ENCODE measurements at places on chromosomes 7 and 10. TPM values are rescaled to one million over a fixed set of nuclear protein-coding genes. Genes with fewer than 3 reads are reported as not detected.

- no peak for DNase-seq
Measured at GRCh38 chr7:151242159-151243044, 6.1 kb downstream of the SMARCD3 start.

DNA sequence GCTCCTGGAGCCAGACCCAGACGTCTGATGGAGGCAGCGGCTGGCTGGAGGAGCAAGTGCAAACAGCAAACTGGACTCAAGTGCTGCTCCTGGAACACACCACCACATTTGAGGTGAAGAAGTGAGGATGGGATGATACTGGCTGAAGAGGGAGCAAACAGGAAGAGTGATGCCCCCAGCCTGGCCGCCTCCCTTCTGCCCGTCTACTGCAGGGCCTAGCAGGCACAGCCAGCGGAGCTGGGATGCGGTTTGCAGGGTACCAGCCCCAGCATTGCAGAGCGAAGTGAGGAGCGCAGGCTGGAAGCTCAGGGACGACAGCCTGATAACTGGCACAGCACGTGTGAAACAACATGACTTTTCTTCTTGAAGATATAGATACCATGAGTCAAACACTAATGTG lies 111.8 kb upstream of the ZNF32 start:
- DNase-seq, result no peak

GRCh38 chr7:132269718-132270117 lies 306.6 kb downstream of the PLXNA4 start:
- peak; percentile 28 for DNase-seq

GRCh38 chr7:124690840-124691239 lies 74.8 kb downstream of the GPR37 start:
- DNase-seq, result no peak

- no peak for DNase-seq
Measured at GRCh38 chr7:98357751-98358161, 43.1 kb downstream of the BAIAP2L1 start.

- no peak for DNase-seq
Measured at GRCh38 chr10:70475661-70476060, 2.9 kb upstream of the PALD1 start.

DNA sequence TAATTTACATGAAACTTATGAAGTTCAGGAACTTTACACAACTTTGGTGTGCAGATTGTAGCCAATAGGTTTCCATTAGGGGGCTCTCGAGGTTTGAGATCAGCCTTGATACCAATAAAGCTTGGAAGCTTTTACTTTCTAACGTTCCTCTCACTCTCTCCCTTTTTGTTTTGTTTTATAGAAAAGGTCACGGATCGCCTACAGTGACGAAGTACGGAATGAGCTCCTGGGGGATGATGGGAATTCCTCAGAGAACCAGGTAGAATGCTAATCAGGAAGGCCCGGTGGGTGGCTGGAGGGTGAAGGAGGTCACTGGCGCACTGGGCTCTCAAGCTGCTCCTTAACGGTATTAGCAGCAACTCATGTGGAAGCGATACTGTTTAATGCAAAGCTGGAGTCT lies 79.9 kb downstream of the VTI1A start:
- peak; percentile 84 for DNase-seq

GRCh38 chr7:102138676-102139075 lies 148.0 kb upstream of the SH2B2 start:
- DNase-seq, result peak; percentile 41

DNA sequence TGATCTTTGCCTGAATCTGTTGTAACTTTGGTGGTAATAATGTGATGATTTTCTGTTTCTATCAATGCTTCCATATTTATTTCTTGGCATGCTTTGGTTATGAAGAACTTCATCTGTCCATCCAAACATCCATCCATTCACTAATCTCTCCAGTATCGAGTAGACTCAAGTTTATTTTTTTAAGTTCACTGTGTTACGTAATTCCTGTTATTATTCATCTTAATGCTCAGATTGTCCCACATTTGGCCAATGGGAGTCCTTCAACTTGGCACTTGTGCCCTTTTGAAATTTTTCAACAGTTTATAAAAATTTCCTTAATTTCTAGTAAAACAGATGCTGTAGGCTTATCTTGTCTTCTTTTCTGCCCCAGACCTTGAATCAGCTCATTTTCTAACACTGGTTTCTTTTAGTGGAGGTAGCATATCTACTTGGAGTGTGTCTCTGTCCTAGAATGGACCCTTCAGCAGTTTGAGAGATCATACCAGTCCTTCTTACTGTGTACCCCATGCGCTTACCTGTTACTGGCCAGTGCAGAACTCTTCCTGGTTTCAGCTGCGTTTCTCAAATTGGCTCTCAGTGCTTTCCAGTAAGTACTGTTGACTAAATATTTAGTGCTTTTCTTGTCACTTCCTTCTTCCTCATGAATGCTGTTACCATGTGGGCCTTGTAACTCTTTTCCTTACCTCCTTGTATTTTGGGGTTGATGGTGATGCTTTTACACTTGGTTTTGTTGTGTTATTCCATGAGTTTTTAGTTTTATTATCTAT lies 100.8 kb downstream of the MLLT10 start:
- DNase-seq, result no peak

DNA sequence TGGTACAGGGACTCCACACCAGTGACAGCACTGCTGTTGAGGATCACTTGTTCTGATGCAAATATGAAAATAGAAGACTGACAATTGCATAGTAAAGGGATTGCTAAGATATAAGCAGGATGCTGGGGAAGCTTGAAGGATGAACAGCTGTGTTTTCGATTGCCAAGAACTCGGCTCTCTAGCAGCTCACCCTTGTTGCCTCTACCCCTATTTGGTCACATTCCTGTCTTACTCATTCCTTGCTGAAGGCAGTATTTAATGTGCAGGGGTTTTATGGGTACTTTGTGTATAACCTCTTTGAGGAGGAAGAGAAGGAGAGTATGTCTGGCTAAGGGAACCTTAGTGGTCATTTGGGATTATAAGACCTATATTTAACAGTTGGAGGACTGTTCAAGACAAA lies 218.8 kb downstream of the AUTS2 start:
- DNase-seq, result no peak

- no peak for DNase-seq
Measured at GRCh38 chr7:102305414-102306268, 19.0 kb downstream of the SH2B2 start.

DNA sequence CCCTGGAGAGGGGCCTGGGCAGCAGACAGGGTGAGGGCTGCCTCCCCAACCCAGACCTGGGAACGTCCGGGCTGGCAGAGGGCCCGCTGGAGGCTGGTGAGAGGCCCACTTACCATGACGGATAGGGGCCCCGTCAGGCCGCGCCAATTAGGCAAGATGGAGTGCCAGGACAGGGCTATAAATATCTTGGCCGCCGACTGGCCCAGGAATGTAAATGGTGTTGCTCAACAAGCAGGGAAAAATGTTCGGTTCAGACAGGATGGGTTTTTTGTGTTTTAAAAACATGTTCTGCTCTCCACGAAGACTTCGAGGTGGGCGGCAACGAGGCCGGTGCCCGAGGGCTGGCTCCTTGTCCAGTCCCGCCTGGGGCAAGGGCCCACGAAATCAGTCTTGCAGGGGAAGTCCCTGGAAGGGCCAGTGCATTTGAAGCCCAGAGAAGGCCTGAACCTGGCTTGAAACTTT lies 35.8 kb upstream of the ELN start:
- DNase-seq, result no peak

DNA sequence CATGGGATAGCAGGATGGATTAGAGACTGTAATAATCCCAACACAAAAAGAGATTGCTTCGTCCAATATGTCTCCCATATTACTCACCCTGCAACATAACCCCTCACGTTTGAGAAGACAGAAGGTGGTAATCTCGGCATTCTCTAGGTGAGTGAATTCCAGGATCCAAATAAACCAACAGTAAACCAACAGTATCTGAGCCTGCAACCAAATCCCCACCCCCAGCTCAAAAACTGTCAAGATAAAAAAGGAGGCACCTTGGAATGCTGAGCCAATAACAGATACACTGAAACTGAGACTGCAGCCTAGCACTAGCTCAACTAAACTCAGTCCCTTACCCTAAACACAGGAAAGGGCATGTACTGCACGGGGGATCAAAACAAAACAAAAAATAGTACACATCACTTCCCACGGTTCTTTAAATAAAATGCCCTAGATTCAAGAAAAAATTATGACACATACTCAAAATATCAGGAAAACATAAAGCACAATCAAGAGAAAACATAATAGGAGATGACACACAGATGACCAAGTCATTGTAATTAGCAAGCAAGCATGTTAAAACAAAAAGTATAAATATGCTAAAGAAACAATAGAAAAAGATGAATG lies 28.0 kb downstream of the IPMK start:
- DNase-seq, result no peak

DNA sequence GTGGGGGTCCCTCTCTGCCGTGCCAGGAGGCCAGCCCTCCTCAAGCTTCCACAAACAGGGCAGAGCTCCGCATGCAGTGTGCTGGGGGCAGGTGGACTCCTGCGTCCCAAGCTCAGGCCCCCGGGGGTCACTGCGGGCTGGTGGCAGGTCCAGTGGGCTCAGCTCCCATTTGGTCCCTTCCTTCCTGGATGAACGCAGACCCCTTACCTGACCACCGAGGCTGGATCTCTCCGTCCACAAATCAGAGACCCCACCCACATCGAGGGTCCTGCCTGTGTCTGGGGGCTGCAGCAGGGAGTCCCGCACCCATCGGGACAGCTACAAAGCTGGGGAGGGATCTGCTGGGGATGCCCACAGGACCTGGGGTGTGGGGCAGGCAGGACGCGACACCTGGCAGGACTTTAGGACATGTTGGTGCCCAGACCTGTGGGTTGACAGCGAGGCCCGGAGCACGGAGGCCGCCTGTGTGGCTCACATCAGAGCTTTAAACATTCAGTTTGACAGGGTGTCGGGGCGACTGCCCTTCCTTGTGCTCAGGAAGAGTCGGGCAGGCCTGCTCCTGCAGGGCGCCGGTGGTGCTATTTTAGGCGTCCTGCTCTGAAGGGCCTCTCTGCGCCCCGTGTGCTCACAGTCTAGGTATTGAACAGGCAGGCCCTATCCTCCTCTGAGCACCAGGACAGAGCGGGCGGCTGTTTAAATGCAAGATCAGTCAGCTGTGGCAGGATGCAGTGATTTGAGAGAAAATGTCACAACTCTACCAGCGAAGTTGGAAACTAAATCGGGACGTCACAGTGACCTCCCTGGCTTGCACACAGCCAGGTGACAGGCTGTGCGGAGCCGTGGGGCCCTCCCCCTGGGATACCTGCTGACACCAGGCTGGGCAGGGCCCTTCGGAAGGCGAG lies 15.9 kb upstream of the CFAP46 start:
- no peak for DNase-seq

DNA sequence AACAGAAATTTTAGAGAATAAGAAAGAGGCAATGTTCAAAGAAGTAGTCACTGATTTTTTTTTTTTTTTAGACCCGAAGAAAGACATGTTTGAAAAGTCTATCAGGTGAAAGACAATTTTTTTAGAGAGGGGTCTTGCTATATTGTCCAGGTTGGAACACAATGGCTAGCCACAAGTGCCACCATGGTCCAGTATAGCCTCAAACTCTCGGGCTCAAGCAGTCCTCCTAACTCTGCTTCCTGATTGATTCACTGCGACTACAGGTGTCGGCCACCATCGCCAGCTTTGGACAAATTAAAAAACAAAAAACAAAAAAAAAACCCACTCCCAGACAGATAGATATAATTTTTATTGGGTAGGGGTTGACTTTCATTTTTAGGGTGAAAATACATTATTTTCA lies 22.3 kb downstream of the FAM149B1 start:
- no peak for DNase-seq

- DNase-seq, result no peak
Measured at GRCh38 chr10:107855301-107856046, 691.0 kb upstream of the SORCS1 start.

GRCh38 chr10:126776168-126776567 lies 105.7 kb upstream of the C10orf90 start:
- no peak for DNase-seq

DNA sequence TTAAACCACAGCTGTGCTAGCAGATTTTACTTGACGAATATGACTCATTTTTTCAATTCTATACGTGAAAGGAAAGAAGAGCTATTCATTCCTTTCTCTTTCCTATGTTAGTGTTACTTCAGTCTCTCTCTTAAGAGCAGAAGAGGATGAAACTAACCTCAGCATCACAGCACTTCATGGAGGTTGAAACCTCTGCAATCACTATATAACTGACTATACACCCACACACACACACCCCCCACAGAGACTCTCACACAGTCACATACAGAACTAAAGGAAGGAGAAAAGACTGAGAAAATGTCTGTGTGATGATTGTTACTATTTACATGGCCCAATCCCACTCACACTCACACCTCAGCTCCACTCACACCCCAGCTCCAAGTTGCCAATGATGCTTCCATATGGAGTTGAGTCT lies 104.2 kb downstream of the KIF20B start:
- DNase-seq, result no peak

- DNase-seq, result no peak
Measured at GRCh38 chr7:1733908-1734730, 64.0 kb downstream of the ELFN1 start.

GRCh38 chr7:143043391-143043790 lies 8.8 kb upstream of the OR6V1 start:
- no peak for DNase-seq

- no peak for DNase-seq
Measured at GRCh38 chr7:116451957-116452729, 47.4 kb upstream of the CAV2 start.

DNA sequence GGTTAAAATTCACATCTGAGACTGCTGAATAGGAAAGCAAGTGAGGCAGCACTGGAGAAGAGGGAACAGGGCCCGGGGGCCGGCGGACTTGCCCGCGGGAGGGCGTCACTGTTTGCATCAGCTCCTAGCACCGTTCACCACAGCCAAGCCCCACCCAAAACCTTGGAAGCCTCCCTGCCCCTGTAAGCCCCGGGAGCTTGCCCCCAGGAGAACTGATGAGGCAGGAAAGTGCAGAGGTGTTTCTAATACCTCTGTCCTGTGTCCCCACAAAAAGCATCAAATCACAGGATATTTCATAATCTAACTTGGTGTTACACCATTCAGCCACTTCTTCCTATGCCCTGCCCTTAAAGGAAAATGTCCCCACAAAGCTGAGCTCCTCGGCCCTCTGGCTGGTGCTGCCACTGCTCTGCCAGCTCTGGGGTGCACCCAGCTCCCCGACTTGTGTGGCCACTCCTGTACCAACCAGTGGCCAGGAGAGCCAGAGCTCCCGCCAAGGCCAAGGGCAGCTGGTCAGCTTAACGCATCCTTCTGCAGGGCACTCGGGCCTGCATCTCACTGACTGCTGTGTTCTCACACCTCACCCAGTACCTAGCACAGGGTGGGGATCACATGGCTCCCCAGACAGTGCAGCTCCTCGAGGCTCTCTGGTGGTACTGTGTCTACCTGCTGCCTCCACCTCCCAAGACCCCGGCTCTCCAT lies 47.3 kb upstream of the CNPY1 start:
- no peak for DNase-seq

GRCh38 chr10:59709395-59710125 lies at the start of gene SLC16A9:
TSS of gene SLC16A9 (minus strand) at chr10:59709850. CDS start at chr10:59684291, 25,559 bp downstream.
- peak; percentile 89 for DNase-seq

- no peak for DNase-seq
Measured at GRCh38 chr7:38413784-38414183, 140.3 kb upstream of the TARP start.

The TMEM225B gene
- 0.53 TPM for total RNA-seq

The ITIH5 gene
- total RNA-seq, result 0.84 TPM

The ZCCHC24 gene
- total RNA-seq, result 10.7 TPM

The CRYGN gene
- not detected for total RNA-seq

The EBF3 gene
- 0.40 TPM for total RNA-seq

The ABCA13 gene
- total RNA-seq, result not detected

The C10orf62 gene
- not detected for total RNA-seq

The EN2 gene
- not detected for total RNA-seq

The ENTPD1 gene
- total RNA-seq, result 0.46 TPM

The NPSR1 gene
- total RNA-seq, result not detected
